ENCODE measurements at places on chromosomes 11 and 22.

DNA sequence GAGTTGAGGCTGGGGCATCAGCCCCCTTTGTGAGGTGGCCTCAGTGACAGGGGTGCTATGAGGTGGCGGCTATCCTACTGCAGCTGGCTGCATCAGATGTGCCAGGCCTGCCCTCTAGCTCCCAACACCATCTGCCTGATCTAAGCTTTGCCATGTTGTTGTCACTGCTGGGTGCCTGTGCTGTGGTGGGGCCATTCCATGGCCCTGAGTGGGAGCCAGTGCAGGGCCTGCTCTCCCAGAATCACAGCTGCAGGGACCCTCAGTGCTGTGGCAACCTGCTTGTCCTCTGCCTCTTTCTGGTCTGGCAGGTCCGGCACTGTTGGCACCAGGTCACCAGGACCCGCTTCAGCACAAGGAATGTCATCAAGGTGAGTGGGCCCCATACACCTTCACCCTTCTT is 1.8 kb upstream of the SNU13 start:
- DNase-seq = no peak

DNA sequence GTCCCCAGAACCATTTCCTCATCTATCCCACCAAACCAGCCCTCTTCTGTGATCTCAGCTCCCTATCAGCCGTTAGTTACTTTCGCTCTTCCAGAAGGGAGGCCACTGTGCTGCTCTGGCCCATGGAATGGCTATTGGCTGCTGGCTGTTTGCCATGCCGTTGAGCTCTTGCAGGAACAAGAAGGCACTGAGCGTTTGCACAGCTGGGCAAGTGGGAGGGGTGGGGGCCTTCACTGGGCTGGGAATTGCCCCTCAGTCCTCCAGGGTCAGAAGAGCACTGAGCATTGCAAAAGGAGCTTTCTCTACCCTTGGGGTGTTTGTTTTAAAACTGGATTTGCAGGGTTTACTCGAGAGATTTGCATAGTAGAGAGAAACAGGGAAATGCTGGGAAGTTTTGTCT is 129.0 kb upstream of the PARVA start:
- DNase-seq = no peak

DNA sequence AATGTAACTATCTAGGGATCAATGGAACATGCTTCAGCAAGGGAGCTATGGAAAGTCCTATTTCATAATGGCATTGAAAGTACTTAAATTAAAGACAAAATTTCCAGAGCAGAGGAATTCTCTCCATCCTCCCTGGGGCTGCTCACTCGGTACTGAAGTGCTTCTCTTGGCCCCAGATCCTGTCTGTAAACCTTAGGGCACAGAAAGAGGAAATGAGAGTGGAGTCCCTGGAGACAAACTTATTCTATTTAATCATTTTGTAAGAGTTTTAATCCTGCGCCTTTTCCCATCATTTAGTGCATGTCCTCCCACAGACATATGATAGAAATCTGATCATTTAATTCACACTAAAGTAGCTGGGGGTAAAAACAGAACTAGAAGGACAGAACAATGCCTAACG is 20.9 kb upstream of the PAMR1 start:
- DNase-seq = no peak

DNA sequence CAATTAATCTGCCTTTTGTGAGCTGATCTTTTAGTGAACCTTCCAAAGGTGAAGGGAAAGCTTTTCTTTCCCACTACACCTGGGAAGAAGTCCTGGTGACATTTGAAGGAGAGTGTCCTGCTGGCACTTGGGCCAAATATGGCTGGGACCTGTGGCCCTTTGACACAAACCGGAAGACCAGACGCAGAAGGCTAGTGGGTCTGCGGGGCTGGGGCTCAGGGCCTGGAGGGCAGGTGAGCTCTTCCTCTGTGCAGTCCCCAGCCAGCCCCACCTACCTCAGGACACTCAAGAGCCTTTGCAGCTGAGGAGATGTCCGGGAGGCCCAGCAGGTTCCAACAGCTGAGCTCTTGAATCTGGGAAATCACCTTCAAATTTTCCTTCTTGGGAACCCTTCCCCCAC is 138.0 kb upstream of the THY1 start:
- no peak for DNase-seq

DNA sequence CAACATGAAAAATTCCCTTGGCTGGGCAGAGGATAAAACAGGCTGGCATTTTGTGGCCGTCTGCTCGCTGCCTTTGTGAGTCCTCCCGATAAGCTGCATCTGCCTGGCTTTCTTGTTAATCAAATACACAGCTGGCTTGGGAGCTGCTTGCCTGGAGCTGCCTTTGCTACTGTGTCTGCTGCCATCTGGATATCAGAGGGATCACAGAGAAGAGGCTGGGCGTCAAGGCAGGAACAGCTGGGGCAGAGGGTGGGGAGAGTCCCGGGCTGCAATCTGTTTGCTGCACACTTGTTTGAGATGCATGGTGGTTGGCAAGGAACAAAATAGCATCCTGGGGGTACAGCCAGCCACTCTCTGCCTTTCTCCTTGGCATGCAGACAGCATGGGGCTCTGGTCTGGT is 36.0 kb downstream of the COMMD9 start:
- no peak for DNase-seq

DNA sequence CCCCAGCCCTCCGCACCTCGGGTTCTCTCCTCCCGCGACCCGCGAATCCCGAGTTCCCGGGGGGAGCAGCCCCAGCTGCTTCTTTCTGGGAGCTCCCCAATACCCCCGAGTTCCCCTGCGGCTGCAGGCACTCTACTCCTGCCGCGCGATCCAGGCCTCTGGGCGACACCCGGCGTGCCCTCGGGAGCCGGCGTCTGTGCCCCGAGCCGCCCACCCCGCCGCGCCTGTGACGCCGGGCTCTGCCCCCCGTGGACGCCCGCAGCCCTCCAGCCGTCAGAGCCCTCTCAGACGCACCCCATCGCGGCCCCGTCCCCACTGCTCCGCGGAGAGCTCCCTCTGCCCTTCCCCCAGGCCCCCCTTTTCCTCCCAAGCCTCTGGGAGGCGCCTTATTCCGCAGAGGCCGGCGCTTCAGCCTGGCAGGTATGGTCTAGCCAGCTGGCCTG is 422 bp downstream of the GLB1L2 start:
- no peak for DNase-seq

DNA sequence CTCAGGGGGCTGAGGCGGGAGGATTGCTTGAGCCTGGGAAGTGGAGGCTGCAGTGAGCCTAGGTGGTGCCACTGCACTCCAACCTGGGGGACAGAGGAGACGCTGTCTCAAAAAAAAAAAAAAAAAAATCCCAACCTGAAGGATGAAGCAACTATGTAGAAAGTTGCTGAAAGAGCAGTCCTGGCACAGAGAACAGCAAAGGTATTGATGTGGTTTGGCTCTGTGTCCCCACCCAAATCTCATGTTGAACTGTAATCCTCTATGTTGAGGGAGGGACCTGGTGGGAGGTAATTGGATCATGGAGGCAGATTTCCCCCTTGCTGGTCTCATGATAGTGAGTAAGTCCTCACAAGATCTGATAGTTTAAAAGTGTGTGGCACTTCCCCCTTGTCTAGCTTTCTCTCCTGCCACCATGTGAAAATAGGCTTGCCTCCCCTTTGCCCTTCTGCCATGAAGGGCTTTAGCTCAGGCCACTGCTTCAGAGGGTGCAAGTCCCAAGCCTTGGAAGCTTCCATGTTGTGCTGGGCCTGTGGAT is 10.7 kb upstream of the SERPING1 start:
- DNase-seq = no peak

GRCh38 chr22:28141614-28142013 is 222.6 kb upstream of the PITPNB start:
- no peak for DNase-seq

DNA sequence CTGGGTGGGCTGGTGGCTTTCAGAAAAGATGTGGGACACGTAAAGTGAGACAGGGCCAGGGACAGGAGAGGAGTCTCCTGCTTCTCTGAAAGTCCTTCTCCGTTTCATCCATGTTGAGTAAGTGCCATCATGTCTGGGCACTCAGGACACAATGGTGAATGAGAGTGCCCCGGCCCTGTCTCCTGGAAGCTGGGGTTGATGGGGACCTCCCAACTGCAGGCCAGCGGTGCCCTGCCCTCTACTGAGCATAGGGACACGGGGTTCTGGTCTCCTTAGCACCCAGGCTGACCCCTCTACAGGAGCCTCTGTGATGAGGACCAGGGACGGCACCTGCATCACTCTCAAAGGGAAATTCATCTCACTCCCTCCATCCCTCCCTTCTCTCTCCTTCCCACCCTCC is 772.3 kb downstream of the BRD1 start:
- no peak for DNase-seq

DNA sequence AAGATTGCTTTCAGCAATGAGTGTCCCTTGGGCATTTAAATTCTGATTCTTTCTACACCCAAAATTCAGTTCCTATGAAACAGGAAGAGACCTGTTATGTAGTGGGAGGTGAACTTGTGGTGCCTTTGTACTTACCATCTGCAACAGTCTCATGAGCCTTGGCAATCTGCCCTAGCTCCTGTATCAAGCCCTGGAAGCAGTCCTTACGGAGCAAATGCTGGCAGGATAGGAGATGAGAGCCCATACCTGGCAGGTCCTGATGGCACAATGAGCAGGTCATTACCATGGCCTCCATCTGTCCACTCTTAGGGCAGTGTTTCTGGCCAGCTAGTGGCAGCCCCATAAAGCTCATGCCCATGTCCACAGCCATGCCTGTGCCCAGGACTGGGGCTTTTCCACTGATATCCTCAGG is 10.8 kb downstream of the TRIM66 start:
- DNase-seq = no peak

- no peak for DNase-seq
Observed at GRCh38 chr22:17910561-17911311, 113.6 kb downstream of the MICAL3 start.

DNA sequence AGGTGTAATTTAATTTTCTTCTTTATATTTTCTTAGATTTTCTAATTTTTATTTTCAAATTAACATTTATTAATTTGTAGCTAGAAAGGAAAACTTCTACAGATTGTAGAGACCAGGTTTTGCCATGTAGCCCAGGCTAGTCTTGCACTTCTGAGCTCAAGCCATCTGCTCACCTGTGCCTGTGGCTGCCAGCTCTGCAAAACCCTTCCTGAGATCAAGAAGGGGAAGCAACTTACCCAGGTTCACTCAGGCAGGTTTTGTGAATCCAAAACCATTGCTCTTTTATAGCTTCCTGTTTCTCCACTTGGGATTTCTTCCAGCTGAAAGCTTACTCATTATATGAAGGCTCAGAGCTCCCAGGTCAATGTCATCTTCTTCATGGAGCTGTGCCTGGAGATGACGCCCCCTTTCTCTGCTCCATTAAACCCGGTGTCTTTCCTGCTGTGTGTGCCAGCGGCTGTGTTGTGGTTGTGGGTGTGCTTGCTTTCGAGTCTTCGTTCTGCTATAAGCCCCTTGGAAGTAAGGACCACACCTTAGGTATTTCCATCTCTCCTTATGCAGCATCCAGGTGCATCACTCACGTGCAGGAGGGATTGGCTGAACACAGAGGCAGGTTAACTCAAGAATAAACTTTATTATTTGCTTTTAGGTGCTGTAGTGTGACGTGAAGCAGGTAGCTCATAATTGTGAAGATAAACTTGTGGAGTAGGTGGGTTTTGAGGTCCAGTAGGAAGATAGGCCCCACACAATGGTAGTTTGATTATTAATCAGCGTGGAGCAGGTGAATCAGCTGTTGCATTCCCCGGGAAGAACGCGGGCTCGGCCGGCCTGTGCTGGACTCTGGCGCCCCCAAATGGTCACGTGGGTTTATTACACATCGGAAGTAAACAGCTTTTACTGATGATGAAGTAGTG is 42.2 kb upstream of the INCENP start:
- peak; percentile 75 for DNase-seq

Measured in stimulated activated CD4-positive, alpha-beta T cell treated with anti-CD3 and anti-CD28 coated beads, Interleukin-1b, Interleukin-23, amount 100 ng/mL, for 24 hours (primary cell).